Activated naive CD4-positive, alpha-beta T cell treated with anti-CD3 and anti-CD28 coated beads, Interleukin-2, amount 10 ng/mL, durations not matched to agents 7 days and 5 days (primary cell): ENCODE measurements at places on chromosomes 3 and 15.

DNA sequence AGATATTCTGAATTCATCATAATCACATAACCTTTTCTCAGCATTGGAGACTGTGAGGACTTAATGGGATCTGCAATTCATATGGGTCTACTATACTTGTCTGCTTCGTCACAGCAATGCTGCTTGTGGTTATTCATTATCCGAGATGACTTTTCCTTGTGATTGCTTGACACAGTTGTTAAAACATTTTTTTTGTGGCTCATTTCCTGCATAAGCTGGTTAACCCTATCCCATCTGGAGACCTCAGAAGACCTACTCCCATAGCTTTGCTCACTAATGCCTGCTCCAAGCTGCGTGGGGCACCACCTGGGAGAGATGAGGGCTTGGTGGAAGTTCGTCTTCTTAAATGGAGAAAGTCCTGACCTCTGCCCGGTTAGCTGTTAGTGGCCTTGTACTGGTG is 360.8 kb downstream of the CHST2 start:
- DNase-seq = no peak

DNA sequence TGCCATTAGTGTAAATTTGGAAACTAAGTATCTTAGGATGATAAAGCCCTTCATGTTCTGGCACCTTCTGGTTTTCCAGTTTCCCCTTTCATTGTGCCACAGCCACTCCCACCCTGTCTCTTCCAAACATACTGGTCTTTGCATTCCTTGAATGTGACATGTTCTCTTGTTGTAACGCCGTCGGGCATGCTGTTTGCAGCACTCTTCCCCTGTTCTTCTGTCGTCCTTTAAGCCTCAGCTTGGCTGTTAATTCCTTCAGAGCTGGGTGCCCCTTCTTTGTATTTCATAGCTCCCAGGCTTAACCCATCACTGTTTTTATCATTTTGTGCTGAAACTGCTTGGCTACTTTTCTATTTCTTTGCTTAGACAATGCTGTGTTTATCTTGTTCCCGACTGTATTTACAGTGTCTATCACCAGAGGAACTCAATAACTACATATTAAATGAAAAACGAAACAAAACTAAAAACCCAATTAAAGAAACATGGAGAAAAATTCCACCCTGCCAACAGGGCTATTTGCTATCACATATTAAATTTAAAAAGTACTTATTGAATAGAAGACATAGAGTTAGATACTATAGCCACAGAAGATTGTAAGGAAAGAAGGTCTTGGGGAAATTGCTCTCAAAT is 95.4 kb upstream of the KCNAB1 start:
- no peak for DNase-seq

GRCh38 chr15:69082021-69082502 is 67.6 kb downstream of the NOX5 start:
- no peak for DNase-seq

- no peak for DNase-seq
Measured at GRCh38 chr3:151074256-151074655, 11.2 kb upstream of the MED12L start.

- no peak for DNase-seq
Measured at GRCh38 chr3:187858041-187858440, 112.8 kb upstream of the BCL6 start.

DNA sequence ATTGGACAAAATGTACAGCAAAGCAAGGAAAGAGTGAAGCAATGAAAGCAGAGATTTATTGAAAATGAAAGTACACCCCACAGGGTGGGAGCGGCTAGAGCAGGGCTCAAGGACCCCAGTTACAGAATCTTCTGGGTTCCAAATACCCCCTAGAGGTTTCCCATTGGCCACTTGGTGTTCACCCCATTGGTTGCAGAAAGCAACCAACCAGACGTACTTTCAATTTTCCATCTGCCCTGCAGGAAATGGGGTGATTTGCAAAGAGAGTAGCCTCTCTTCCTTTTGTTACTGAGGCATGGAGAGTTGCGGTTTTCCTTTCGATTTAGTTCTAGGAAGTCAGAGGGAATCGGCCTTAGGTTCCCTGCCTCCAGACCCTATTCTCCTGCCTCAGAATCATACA is 2.4 kb downstream of the PML start:
- DNase-seq = peak; percentile 65

DNA sequence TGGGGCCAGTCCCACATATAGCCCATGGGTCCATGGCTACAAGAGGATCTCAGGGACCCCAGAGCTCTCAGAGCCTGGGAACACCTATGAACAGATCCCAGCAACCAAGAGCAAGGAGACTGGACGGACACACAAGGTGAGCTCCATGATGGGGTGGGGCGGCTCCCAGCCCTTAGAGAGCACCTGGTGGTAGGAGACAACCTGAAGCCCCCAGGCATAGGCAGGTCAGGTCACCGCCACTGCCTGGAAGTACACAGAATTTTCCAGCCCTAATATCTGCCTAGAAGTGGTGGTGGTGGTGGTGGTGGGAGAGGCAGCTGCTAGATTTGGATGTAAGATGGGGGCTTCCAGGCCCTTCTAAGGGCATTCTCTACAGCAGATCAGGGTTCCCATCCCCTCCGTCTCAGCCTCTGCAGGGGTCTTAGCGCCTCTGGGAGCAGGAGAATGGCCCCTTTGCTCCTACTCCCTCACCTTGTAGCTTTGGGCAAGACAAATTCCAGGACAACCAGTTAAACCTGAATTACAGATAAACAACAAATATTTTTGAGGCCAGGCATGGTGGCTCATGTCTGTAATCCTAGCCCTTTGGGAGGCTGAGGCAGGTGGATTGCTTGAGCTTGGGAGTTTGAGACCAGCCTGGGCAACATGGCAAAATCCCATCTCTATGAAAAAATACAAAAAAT is 9.2 kb downstream of the SH2D7 start:
- DNase-seq = no peak

DNA sequence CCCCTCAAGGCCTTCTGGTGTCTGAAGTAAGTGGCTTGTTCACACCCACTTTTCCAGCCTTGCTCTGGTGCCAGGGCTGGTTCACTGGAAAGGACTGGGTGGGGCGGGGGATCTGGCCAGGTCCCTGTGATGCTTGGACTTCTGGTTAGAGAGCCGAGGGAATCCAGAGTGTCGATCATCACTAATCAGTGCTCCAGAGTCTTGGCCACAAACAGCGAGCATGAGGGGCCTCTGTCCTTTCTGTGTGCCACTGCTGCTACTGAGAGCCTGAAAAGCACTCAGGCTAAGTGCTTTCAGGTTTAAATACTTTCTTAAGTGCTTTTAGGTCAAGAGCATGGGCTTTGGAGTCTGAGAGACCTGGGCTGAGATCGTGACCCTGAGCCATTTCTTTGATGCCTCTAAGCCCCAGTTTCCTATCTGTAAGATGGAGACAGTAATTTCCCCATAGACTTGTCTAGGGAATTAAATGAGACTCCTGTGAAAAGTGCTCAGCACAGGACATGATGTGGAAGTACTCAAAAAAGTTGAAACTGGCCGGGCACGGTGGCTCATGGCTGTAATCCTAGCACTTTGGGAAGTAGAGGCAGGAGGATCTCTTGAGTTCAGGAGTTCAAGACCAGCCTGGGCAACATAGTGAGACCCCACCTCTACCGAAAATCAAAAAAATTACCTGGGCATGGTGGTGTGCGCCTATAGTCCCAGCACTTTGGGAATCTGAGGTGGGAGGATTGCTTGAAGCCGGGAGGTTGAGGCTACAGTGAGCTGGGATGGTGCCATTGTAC is 53.8 kb upstream of the SEC22A start:
- DNase-seq = no peak

DNA sequence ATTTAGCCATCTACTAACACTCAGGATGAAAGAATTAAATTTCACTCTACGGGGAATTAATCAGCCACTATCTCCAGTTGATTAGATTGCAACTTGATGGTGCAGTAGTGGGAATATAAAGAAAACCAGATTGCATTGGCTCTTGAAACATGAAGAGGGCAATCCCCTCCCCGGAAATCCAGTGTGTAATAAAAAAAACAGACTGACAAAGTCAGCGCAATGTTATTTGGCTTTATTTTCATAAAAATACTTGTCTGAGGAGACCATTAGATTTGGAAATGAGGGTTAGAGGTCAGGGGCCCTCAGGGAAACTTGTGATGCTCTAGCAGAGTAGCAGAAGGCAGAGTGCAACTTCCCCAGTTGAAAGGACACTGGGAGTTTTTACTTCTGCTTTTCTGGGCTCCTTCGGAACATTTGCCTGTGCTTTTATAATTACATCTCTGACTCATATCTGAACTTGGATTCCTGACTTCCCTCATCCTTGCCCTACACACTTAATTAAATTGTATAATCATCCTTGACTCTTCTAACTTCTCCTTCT is 326.8 kb downstream of the TUSC7 start:
- DNase-seq = no peak

- no peak for DNase-seq
Measured at GRCh38 chr3:126850370-126851085, 132.4 kb upstream of the PLXNA1 start.

DNA sequence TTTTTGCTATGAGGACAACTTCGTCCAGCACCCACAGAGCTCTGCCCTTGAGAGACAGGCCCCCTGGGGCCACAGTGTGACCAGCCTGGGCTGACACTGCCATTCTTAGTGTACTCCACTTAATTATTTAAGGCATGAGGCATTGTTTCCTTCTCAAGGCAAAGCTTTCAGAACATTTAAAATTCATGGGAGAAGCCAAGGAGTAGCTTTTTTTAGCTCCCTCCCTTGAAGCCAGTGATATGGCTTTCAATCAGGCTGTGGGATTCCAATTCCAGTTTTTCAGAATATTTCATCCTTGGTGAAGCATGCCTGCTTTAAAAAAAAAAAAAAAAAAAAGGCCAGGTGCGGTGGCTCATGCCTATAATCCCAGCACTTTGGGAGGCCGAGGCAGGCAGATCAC is 21.3 kb downstream of the HOMER2 start:
- no peak for DNase-seq

GRCh38 chr3:188208516-188208981 is 54.6 kb downstream of the LPP start:
- no peak for DNase-seq
